Tongue (tissue), 3 donors: ENCODE measurements at places on chromosomes 3 and 15.

DNA sequence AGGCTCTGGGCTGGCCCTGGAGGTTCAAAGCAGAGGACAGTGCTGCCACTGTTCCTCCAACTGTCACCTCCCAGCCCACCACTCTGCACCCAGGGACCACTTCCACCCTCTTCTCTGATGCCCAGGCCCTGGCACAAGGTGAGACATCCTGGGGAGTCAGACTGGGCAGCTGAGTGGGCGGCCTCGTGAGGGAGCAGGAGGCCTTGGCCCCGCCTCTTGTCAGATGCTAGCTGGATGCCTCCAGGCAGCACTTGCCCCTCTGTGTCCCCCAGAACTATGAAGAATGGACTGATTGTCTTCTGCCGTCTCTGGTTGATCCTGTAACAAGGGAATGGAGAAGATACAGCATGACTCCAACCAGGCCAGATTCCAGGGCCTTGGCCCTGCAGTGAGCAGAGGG is 191.0 kb upstream of the LINGO1 start:
- no peak for DNase-seq

DNA sequence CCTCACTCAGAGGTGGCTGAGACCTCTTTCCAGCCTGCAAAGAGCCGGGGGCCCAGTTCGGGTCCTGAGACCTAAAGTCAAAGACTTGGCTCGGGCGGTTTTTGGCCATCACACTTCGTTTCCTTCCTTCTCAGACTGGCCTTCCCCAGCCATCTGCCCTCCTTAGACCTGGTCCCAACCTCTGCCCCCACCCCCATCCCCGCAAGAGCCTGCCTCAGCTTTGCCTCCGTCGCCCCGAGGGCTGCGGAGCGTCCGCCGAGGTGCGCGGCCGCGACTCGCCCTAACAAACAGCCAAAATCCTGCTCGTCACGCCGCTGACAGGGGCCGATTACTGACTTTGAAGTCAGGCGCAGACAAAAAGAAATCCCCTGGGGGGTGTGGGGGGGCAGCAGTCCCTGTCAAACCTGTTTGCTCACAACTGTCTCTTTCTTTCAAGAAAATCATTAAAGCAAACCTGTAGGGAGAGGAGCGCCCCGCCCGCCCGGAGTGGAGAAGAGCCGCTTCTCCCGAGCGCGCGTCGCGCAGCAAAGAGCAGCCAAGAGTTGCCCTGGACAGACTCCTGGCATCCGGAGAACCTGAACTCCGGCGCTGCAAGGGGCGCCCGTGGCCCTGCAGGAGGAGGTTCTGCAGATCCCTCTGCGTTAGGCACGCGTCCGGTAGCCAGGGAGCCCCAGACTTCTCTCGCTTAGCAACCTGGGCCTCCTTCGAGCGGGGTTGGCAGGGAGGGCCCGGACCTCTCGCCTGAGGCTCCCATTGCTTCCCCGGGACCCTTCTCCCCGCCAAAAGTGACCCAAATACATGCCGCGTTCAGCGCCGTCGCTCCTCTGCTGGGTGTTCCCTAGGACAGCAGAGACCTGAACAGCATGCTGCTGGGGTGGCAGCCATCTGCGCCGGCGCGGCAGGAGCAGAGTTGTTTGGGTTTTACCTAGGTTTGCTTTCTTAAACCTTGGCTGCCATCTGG is 4.5 kb downstream of the SOX14 start:
- peak; percentile 49 for DNase-seq

- DNase-seq: peak; percentile 24
Measured at GRCh38 chr3:123067689-123068600, 1.1 kb downstream of the PDIA5 start.

DNA sequence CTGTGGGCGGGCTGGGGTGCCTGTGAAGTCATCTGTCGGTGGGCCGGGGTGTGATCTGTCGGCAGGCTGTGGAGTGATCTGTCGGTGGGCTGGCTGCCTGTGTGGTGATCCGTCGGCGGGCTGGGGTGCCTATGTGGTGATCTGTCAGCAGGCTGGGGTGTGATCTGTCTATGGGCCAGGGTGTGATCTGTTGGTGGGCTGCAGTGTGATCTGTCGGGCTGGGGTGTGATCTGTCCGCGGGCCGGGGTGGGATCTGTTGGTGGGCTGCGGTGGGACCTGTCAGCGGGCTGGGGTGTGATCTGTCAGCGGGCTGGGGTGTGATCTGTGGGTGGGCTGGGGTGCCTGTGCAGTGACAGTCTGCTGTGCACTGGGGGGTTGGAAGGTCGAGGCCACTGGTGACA is 204.5 kb downstream of the XXYLT1 start:
- no peak for DNase-seq
